ENCODE measurements at places on chromosomes 11 and 22.

GRCh38 chr11:9077164-9077563 lies 14.2 kb downstream of the SCUBE2 start:
- no peak for DNase-seq

GRCh38 chr22:28604966-28605761 lies 74.5 kb downstream of the TTC28 start:
- no peak for DNase-seq

- no peak for DNase-seq
Observed at GRCh38 chr11:16713594-16713993, 24.9 kb upstream of the C11orf58 start.

- no peak for DNase-seq
Observed at GRCh38 chr11:94194712-94195111, 66.1 kb downstream of the PANX1 start.

GRCh38 chr11:85955531-85955930 lies 100.3 kb downstream of the CCDC83 start:
- peak; percentile 37 for DNase-seq

DNA sequence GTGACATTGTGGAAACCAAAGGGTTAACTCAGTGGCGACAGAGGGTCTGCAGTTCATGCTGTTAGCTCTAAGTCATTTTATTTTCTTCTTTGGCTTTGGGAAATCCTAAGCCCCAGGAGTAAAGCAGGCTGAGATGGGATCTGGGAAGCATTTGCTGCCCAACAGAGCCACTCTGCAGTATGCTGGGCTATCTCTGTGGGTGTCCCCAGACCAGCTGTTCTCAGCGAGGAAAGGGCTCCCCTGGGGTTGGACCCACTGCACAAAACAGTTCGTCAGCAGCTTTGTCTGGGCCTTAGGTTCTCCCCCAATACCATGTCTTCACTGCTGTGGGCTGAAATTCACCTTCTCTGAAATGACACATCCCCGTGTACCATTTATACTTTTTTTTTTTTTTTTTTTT lies 34.0 kb downstream of the KREMEN1 start:
- DNase-seq = no peak

GRCh38 chr11:113994077-113994954 lies 19.4 kb downstream of the HTR3A start:
- peak; percentile 58 for DNase-seq

DNA sequence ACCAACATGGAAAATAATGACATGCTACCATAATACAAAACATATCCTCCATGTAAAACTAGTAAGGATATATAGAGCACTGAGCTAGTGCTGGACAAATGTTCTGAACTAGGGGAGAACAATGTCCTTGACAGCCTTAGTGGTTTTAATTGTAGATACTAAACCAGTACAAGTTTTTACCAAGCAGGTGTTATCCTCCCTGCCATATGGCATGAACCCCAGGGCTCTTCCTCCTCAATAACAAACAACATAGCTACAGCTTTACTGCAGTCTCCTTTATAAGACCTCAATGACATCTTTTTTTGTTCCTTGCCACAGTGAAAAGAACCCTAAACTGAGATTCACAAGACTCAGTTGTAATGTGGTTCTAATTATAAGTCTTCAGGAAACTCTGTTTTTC lies 70.2 kb upstream of the GDPD4 start:
- DNase-seq = no peak

DNA sequence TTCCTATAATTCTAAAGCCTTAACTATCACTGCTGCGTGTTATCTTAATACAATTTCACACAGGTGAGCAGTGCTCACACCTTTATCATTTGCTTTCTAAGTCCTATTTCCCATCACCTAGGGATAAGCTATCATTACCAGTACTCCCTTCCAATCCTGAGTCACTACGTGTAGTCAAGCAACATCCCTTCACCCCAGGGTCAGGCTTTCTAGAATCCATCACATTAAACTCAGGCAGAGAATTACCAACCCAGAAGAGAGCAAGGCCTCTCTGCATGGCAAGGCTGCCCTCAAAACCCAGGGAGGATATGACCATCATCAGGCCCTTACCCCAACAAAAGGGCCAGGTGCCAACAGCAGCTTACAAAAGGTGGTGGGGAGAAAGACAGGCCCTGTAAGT lies 9.8 kb downstream of the PACSIN2 start:
- DNase-seq = no peak

DNA sequence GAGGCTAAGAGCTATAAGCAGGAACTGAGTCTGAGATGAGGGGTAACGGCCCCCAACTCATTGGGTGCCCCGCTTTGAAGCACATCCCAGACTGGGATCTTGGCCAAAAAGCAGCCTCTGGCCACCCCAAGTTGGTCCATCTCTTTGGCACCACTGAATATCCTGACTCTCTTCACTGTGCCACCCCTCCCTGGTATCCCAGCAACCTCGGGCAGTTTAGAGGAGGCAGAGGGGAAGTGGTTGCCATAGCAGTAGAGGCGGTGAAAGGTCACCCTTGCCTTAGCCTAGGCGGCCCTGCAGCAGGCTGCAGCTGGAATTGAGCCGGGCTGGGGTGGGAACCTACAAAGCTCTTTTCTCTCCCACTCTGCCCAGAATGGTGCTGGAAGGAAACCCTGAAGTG lies 1.1 kb downstream of the PELI3 start:
- peak; percentile 56 for DNase-seq

DNA sequence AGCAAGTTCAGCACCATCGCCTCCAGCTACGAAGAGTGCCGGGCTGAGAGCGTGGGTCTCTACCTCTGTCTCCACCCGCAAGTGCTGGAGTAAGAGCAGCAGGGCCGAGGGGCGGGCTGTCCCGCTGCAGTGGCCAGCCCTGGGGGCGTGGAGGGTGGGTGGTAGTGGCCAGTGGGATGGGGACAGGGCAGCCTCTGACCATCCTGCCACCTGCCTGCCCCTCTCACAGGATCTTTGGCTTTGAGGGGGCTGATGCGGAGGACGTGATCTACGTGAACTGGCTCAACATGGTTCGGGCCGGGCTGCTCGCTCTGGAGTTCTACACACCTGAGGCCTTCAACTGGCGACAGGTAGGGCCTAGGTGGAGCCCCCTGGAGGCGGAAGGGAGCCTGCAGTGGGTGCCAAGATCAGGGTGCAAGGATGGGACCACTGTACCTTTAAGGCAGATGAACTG lies 15.0 kb upstream of the BBS1 start:
- no peak for DNase-seq

GRCh38 chr22:21865041-21865440 lies 2.4 kb downstream of the MAPK1 start:
- DNase-seq = peak; percentile 88

DNA sequence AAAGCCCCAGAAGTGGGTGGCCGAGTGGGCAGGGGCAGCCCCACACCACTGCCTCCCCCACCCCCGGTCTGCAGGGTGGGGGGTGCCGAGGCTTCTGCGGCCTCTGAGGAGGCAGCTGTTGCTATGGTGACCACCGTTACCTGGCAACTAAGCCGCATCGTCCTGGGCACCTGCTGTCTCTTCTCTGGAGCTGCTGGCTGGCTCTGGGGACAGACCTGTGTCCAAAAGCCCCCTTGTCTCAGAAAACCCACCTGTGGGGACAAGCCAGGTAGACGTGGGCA lies 79.9 kb upstream of the PRR5 start:
- DNase-seq = no peak
